ENCODE measurements at places on chromosomes 16 and 17. TPM values are rescaled to one million over a fixed set of nuclear protein-coding genes. Genes with fewer than 3 reads are reported as not detected.

USP43 gene
- not detected for total RNA-seq

SCGB1C2 gene
- not detected for total RNA-seq

DNA sequence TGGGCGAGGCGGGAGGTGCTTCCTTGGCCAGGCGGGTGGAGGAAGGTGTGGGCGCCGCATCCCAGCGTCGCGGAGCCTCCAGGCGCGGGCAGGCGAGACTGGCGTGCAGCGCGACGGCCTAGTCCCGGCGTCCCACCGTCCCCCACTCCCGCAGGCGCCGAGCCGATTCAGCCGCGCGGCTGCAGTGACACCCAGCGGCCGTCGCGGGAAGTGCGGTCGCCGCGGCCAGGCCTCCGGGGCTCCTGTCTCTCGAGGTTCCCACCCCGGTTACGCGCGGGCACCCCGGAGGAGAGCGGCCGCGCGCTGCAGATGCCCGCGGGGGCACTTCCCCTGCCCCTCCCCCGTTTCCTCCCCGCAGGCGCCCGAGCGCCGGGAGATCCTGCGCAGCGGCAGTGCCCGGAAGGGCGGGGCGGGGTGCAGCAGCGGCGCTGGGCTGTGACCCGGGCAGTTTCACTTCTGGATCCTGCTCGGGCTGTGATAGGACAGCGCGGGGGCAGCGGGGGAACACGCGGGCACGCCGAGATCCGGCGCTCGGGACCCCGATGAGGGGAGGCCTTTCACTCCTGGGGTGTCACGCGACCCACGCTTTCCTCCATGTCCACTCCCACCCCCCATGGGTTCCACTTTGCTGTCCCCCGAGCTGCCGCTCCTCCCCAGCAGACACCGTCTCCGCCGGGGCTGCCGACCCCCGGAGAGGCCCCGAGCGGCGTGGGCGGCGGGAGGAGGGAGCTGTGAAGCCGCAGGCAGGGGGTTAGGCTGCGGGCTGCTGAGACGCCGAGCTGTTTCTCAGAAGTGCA lies 16.6 kb downstream of the GRB7 start:
- DNase-seq = peak; percentile 99

DNA sequence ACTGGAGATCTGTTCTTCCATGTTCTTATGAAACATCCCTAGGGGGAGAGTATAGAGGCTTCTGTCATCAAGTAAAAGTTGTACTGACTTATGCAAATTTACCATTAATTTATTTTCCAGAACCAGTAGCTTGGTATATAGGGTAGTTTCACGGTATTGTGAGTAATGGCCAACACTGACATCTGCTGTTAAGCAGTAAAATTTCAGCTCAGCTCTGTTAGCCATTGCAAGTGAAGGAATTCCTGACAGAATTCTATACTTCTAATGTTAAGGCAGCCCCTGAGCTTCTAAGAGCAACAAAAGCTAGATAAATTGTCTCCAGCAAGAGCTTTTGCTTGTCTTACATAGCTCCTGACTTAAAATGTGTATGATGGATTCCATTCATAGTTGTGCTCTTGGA lies 613.5 kb upstream of the C16orf82 start:
- no peak for DNase-seq

GRCh38 chr16:61915569-61915968 lies 120.7 kb downstream of the CDH8 start:
- DNase-seq = no peak

- no peak for DNase-seq
Observed at GRCh38 chr16:2244926-2245795, 6.2 kb downstream of the ECI1 start.

DNA sequence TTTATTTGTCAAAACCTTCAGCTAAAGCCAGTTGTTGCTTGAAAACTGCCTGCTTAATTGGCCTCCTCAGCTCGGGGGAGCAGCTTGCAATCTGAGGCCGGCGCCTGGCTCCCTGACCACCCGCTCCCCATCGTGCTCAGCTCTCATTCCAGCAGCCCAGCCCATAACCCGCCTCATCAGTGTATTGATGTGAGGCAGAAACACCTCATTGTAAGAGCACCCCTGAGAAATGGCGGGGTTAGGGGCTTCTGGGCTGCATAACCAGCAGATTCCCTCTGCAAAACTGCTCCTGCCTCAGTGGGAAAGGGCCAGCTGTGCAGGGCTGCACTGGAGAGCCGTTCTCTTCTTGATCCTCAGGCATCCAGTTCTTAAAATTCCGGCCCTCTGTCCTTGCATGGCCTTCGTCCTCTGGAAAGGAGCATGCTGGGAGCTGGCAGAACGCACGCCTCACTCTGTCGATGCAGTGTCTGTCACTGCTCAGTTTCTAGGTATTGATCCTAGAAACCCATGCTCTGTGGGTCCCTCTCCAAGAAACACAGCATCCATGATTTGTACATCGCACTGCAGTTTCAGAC lies 113.8 kb upstream of the CHMP6 start:
- DNase-seq = no peak

EVPLL gene
- not detected for total RNA-seq

All from CD4-positive, CD25-positive, alpha-beta regulatory T cell (primary cell).